Common myeloid progenitor, CD34-positive (primary cell): ENCODE measurements at places on chromosomes 3 and 15.

DNA sequence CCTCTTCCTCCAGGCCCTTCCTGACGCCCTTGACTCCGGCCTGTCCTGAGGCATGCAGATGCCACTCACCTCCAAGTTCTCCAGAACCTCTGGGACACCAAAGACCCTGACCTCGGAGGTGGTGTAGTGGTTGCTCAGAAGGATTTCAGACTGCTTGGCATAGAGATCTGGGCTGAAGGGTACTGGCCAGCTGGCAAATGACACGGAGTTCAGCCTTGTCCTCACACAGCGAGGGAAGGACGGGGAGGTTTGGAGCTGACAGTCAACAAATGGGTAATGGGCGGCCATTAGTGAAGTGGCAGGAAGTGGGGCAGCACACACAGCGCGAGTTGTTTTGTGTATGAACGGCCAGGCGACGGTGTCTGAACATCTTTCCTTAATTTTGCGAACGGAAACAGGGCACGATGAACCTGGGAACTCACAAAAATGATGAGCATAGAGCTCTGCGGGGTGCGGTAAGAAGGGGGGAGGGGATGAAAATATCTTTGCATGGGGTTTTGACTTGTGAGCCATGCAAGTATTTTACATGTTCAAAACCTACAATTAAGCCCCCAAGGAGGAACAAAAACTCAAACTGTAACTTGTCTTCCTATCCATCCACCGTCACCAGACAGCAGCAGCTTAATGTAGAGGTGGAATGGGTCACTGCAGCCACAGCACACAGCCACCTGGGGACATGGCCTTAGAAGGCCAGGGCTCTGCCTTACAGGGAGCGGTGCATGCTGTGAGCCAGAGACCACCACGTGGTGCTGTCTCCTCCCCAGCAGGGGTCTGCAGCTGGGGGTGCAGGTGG lies 43.6 kb upstream of the RPL32 start:
- DNase-seq = no peak

DNA sequence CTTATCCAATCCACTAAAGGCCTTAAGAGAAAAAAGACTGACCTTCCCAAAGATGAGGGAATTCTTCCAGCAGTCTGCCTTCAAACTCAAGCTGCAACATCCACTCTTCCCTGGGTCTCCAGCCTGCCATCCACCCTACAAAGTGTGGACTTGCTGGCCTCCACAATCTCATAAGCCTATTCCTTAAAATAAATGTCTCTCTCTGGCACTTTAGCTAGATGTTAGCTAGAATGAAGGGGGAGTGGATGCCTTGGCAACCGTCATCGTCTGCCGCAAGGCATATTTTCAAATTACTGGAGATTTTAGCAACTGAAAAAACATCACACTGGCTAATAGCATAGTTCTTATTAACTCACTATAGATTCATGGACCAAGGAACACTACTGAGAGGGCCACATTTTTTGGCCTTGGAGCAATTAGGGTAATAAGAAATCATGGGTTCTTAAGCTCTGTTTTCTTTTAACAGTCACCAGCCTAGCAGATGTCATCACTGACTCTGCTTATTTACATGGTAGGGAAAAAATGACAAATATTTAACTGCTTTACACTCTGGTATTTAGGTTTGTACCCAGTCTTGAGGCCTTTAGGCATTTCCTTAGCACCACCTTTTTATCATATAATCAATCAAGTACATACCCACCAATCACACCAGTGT lies 245.3 kb downstream of the MYRIP start:
- no peak for DNase-seq

GRCh38 chr3:70803319-70803718 lies 490.9 kb upstream of the MDFIC2 start:
- no peak for DNase-seq

DNA sequence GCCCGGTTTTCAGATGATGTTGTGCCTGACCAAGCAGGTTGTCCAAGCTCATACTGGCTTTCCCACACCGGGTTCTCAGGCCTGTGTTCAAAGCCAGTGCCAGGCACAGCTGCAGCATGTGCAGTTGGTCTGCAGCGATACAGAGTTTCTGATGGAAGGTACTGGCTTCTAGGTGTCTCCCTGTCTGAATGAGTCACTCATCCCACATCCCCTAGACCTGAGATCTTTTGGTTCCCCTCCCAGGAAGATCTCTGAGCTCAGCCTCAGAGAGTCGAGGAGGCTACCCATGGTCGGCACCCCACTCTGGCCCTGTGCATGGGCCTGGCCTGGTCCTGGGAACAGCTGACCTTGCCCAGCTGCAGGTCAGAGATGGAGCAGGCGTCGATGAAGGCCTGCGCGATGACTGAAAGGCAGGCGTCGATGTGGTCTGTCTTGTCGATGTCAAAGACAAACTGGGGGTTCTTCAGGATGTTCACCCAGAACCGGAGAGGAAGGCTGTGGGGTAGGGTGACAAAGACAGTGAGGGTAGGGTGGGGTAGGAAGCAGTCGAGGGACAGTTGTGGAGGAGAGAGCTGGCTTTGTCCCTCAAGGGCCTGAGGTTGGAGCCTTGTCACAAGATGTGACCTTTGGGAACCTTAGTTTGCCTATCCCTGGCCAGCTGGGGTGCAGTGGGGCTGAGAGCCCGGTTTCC lies 15.3 kb downstream of the H1-8 start:
- DNase-seq = no peak

DNA sequence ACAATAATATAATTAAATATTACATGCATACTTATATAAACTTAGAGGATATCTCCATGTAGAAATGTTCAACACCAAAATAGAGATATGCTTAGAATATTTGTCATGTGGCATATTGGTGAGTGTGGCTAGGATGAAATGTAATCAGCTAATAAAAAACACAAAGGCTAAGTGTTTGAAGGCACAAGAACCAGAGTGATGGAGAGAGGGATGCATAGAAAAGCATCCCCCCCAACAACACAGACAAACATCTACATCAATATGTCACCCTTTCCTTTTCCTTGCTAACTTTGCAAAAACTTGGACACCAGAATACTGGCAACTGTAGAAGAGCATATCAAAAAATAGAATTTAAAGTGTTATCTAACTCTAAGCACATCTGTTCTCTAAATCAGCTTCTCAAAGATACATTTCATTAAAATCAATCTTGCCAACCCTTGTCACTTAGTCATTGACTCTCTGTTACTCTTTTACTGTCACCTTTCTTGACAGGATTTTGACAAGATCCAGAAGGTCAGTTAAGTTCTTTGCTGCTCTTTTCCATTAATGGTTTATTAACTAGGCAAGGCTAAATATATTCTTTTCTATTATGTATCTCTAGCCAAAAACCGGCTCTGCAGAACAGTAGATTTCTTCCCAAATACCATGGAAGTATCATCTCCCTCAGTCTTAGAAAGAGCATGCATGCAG lies 695.9 kb downstream of the OTOL1 start:
- no peak for DNase-seq

GRCh38 chr3:120182613-120183511 lies 88.6 kb upstream of the GSK3B start:
- DNase-seq = peak; percentile 36

DNA sequence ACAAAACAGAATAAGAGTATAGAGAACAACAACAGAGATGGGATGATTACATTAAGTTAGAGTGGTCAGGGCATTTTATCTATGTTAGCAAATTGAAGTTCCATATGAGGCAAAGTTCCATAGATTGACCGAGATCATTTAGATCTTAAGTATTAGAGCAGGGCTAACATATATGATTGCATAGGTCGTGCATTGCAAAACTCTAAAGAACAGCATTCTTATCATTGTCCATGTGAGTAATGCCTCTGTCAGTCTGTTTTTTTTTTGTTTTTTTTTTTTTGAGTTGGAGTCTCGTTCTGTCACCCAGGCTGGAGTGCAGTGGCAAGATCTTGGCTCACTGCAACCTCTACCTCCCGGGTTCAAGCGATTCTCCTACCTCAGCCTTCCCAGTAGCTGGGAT lies 341.7 kb upstream of the KCNH8 start:
- DNase-seq = no peak

DNA sequence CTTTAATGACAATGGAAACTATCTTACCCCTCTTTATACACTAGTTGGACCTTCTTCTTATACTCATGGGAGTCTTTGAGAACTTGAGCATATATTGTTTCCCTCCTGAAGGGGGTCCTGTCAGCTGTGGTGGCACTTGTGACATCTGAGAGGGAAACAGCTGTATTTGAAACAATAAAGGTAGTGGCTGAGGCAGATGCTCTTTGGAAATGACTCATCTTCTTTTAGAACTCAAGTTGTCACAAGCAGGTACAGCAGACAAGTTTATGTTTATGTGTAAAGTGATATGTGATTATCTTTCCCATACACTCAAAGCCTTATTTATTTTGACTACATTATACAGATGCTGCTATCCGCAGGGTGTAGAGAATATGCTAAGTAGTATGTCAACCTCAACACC lies 220.0 kb upstream of the GRM7 start:
- DNase-seq = no peak

- DNase-seq = no peak
Measured at GRCh38 chr15:101104141-101104540, 147.7 kb downstream of the CHSY1 start.

- DNase-seq = no peak
Measured at GRCh38 chr15:40995656-40996055, 42.4 kb downstream of the CHAC1 start.

DNA sequence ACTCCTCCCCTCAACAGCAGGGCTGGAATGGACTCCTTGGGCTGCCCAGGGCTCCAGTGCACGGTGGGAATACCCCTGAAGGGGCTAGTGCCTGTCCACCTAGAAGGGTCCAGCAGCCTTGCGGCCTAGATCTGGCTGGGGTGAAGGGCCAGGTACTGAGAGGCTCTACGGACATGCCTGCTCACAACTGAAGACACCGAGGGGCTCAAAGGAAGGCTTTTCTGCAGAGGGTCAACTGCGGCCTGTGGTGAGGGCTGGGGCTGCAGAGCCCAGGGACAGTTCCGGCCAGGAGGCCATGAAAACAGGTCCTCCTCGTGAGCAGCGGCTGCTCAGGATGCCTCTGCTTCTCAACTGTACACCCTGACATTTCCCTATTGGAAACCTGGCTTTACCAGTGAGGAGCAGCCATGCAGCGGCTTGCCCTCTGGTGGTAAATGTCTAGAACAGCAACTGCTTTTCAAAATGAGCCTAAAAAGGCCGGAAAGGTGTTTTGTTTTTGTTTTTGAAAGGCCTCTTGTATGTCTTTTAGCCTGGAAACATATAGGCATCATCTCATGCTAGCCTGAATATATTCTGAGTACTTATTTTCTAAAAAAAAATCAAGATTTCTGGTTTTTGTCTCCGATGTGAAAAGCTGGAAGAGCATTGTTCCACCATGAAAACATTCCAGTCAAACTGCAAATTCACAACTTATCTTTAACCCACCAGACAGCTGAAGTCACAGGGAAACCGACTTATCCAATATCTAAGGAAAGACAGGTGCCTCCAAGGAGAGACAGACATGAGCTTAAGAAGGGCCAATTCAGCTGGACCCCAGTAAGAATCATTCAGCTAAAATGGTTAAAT lies 163.4 kb downstream of the KLF13 start:
- DNase-seq = peak; percentile 66

DNA sequence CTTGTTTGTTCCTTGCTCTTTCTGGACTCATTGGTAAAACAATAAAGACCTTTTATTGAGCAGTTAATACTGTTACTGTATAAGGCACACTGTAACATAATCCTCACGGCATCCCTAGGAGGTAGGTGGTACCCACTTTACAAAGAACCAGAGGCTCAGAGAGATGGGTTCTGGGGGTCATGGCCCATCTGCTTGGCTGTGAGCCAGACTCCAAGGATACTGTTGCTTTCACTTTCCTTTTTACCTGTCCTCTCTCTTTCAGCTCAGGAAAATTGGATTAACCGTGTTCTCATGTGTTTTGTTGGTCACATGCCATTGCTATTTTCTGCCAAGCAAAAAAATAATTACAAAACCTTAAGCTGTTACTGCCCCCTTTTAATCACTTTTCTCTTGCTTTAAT lies 34.8 kb upstream of the FILIP1L start:
- DNase-seq = peak; percentile 11

GRCh38 chr3:10957976-10958749 lies 34.4 kb upstream of the SLC6A1 start:
- DNase-seq = peak; percentile 73

GRCh38 chr3:186467969-186468368 lies 76.2 kb downstream of the CRYGS start:
- DNase-seq = no peak

- no peak for DNase-seq
Measured at GRCh38 chr15:37014566-37014965, 85.8 kb downstream of the MEIS2 start.

GRCh38 chr15:63243776-63244175 lies 33.6 kb upstream of the APH1B start:
- DNase-seq = no peak

DNA sequence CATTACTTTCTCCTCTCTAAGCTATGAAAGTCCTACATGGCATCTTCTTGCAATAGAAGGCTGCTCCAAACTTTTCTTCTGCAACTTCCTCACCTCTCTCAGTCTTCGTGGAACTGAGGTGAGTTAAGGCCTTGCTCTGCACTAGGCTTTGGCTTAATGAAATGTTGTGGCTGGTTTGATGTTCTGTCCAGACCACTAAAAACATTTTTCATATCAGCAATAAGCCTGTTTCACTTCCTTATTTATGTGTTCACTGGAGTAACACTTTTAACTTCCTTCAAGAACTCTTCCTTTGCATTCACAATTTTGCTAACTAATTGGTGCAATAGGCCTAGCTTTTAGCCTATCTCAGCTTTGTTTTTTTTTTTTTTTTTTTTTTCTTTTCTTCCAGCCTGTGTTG lies 335.3 kb upstream of the NECTIN3 start:
- no peak for DNase-seq

DNA sequence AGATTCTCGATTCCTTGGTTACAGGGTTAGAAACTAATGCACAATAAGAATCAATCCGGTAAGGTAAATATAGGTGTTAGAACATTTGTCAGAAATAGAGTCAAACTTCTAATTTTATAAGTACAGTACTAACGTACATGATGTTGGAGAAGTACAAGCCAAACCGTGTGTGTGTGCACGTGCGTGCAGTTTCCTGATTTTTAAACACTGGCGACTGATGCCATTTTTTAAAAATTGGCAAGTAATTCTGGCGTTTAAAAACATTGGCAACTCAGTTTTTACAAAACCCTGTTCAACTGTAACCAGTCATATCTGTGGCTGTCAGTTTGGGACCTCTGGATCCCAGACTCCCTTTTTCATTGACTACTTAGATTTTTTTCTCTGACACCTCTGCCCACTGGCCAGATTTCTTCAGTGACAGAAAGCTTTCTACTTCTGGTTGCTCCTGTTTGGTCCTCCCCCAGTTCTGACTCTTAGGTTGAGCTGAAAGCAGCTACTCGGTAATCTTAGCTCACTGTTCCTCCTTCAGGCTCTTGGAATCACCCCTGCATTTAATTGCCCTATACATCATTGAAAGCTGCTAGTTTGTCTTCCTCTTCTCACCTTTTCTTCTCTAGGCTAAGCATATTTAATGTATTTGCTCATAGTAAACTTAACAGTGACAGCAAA lies 843 bp downstream of the ATG7 start:
- peak; percentile 50 for DNase-seq
